Aorta (tissue), 5 donors: ENCODE measurements at places on chromosomes 2 and 18. TPM values are rescaled to one million over a fixed set of nuclear protein-coding genes. Genes with fewer than 3 reads are reported as not detected.
A peak's percentile ranks its signal among the peaks of the same experiment; 100 is the strongest.

The HS1BP3 gene
- total RNA-seq: 34.8 TPM

- no peak for DNase-seq
Observed at GRCh38 chr18:79640064-79640672, 39.4 kb upstream of the CTDP1 start.

The KCNG2 gene
- 0.23 TPM for total RNA-seq

The OTX1 gene
- not detected for total RNA-seq

DNA sequence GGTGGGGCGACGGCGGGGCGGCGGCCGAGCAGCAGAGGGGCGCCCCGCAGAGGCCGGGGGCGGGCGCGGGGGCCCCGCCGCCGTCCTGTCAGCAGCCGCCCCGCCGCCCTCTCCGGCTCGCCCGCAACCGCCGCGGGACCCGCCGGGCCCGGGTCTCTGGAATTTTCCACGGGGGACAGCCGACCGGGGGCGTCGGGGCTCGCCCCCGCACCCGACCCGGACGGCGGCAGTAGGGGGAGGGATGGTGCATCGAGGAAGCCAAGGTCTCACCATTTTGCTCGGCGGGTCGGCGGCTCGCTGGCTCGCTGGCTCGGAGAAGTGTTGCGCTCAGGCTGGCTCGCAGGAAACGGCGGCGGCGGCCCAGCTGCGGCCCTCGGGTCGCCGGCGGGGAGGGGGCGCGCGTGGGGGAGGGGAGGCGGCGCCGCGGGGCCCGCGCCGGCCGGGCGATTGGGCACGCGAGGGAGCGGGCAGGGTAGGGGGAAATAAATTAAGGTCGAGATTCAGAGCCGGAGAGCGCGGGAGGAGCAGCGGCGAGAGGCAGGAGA, 405 bp downstream of the PPP3R1 start:
- DNase-seq: peak; percentile 85
